CD4-positive, CD25-positive, alpha-beta regulatory T cell (primary cell): ENCODE measurements at places on chromosomes 1 and 21. TPM values are rescaled to one million over a fixed set of nuclear protein-coding genes. Genes with fewer than 3 reads are reported as not detected.

GRCh38 chr1:57824535-57824934 is 400.7 kb upstream of the DAB1 start:
- no peak overlapping the region for H3K4me3 ChIP-seq
- no peaks in the 10 kb centered on the region for H3K36me3 ChIP-seq
- no peaks in the 10 kb centered on the region for H3K27me3 ChIP-seq
- H3K27ac ChIP-seq = no peak overlapping the region
- no peaks in the 10 kb centered on the region for H3K4me1 ChIP-seq
- DNase-seq = no peak

GRCh38 chr1:10216090-10216749 is 5.8 kb downstream of the KIF1B start:
- H3K4me1 ChIP-seq = peaks cover 7% of the 10 kb centered on the region
- H3K27me3 ChIP-seq = no peaks in the 10 kb centered on the region
- H3K36me3 ChIP-seq = no peaks in the 10 kb centered on the region
- peak overlapping the region; percentile 63 for H3K4me3 ChIP-seq
- no peak for DNase-seq
- H3K27ac ChIP-seq = no peak overlapping the region

The C4BPA gene
- total RNA-seq = not detected

The MAP3K21 gene
- total RNA-seq = 0.30 TPM

The OR10Z1 gene
- total RNA-seq = not detected

The TRIM45 gene
- 0.84 TPM for total RNA-seq

DNA sequence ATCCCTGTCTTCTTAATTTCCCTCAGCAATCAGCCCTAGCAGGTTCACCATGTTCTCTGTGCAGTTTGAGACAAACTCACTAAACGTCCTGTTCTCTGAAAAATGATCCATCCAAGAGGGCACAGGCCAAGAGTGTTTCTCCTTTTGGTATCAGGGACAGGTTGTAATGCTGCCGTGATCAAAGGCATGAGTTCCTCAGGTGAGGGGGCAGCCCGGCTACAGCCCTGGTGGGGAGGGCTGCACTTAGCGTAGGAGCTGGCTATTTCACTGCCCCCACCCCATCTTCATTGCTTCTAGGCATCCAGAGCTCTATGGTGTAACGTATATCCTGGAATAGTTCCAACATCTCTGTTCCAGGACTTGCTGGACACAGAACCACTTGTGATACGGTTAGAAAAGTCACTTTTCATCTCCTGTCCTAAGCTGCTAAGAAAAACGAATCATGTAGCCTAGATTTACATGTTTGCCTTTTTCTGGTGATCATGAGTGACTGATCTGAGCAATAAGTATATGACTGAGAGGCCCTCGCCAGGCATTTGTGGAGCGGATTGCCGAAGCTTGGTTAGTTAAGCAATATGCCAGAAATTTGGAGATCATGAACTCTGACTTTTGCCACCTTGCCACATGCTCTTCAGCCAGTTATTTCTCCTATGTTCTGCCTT is 41.1 kb upstream of the SRP9 start:
- H3K4me3 ChIP-seq = no peak overlapping the region
- no peaks in the 10 kb centered on the region for H3K27me3 ChIP-seq
- H3K27ac ChIP-seq = no peak overlapping the region
- no peak for DNase-seq
- H3K36me3 ChIP-seq = no peaks in the 10 kb centered on the region

DNA sequence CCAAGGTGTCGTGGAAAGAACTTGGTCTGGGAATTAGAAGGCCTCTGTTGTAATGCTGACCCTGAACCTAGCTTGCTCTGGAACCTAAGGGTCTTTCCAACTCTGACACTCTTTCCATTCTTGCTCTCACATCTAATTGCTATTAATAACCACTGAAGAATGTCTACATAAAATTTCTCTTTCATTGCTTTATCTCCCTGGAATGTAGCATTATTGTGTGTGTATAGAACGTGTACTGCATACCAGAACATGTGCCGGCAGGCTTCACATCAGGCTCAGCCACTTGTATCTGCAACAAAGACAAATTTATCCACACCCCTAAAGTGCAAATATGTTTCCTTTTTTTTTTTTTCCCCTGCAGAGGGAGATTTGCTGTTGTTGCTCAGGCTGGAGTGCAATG is 13.9 kb upstream of the LAX1 start:
- no peak overlapping the region for H3K27ac ChIP-seq
- H3K4me1 ChIP-seq = peaks cover 24% of the 10 kb centered on the region
- H3K27me3 ChIP-seq = no peaks in the 10 kb centered on the region

GRCh38 chr21:33135925-33136324 is 66.0 kb downstream of the OLIG1 start:
- no peak overlapping the region for H3K27ac ChIP-seq
- H3K4me1 ChIP-seq = no peaks in the 10 kb centered on the region
- no peak for DNase-seq
- H3K36me3 ChIP-seq = no peaks in the 10 kb centered on the region

- no peak overlapping the region for H3K4me3 ChIP-seq
- H3K27me3 ChIP-seq = no peaks in the 10 kb centered on the region
- H3K27ac ChIP-seq = no peak overlapping the region
- no peak for DNase-seq
Measured at GRCh38 chr1:64043288-64043687, 160.1 kb upstream of the UBE2U start.

- no peaks in the 10 kb centered on the region for H3K36me3 ChIP-seq
- no peaks in the 10 kb centered on the region for H3K4me1 ChIP-seq
- no peak overlapping the region for H3K27ac ChIP-seq
- no peaks in the 10 kb centered on the region for H3K27me3 ChIP-seq
Measured at GRCh38 chr1:15296585-15297321, 49.7 kb downstream of the FHAD1 start.

The CELSR2 gene
- total RNA-seq = 2.5 TPM

The MASP2 gene
- not detected for total RNA-seq

GRCh38 chr1:206962272-206962671 is 8.0 kb downstream of the FCAMR start:
- peaks cover 9% of the 10 kb centered on the region for H3K4me1 ChIP-seq
- no peaks in the 10 kb centered on the region for H3K27me3 ChIP-seq
- peak; percentile 34 for DNase-seq
- no peak overlapping the region for H3K4me3 ChIP-seq
- H3K27ac ChIP-seq = no peak overlapping the region

The FAM177B gene
- total RNA-seq = not detected

The ACBD6 gene
- total RNA-seq = 25.1 TPM

- no peak overlapping the region for H3K4me3 ChIP-seq
- no peaks in the 10 kb centered on the region for H3K27me3 ChIP-seq
- H3K36me3 ChIP-seq = no peaks in the 10 kb centered on the region
- no peaks in the 10 kb centered on the region for H3K4me1 ChIP-seq
- no peak overlapping the region for H3K27ac ChIP-seq
- DNase-seq = no peak
Measured at GRCh38 chr1:7281821-7282220, 489.3 kb upstream of the VAMP3 start.
